Globus pallidus (tissue), 1 donor: ENCODE measurements at places on chromosomes 1 and 21.

GRCh38 chr21:14607262-14607661 is 61.1 kb upstream of the SAMSN1 start:
- DNase-seq = no peak

- no peak for DNase-seq
These were observed at the start of gene CD34 for GRCh38 chr1:207910591-207911354. CD34 (minus strand) TSS chr1:207911125; CDS start chr1:207911080, 45 bp downstream.

GRCh38 chr1:20266642-20267041 is 24.0 kb upstream of the VWA5B1 start:
- DNase-seq = no peak

DNA sequence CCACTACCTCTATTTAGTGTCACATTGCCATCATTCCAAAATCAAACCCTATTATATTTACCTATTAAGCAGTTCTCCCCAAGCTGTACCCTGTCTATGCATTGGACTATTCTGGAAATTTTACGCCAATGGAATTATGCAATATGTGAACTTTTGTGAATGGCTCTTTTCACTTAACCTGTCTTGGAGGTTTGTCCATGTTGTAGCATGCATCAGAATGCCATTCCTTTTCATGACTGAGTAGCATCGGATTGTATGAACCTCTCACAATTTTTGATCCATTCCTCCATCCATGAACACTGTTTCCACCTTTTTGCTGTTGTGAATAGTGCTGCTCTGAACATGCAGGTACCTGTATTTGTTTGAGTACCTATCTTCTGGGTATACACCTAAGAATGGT is 33.7 kb downstream of the FAM163A start:
- DNase-seq = no peak

DNA sequence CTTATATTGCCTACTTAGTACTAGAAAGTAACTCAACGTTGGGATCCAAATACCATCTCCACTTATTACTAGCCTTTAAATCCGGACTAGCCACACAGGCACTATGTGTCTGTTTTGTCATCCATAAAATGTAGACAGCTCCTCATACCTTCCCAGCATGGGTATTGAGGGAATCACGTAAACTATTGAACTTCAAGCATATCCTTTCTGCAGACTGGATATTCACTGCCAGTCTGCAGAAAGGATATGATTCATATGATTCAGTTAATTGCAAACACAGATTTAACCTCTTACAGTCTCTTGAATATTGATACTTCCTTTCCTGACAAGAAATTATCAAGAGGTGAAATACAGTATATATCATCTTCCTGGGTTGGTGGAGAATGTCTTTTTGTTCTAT is 186.0 kb downstream of the LEPR start:
- DNase-seq = no peak

GRCh38 chr21:31928656-31929055 is 55.8 kb downstream of the HUNK start:
- no peak for DNase-seq

GRCh38 chr21:31530897-31531705 is 128.4 kb upstream of the SOD1 start:
- DNase-seq = no peak
